ENCODE measurements at places on chromosomes 4 and X.
A peak's percentile ranks its signal among the peaks of the same experiment; 100 is the strongest.

GRCh38 chrX:71542411-71542810 is 9.5 kb downstream of the OGT start:
- DNase-seq = no peak

GRCh38 chr4:104064646-104065577 is 345.1 kb upstream of the TACR3 start:
- DNase-seq = no peak

- no peak for DNase-seq
Observed at GRCh38 chrX:48711929-48712505, 15.5 kb downstream of the SUV39H1 start.

- no peak for DNase-seq
Observed at GRCh38 chr4:87804871-87805270, 5.5 kb downstream of the IBSP start.

DNA sequence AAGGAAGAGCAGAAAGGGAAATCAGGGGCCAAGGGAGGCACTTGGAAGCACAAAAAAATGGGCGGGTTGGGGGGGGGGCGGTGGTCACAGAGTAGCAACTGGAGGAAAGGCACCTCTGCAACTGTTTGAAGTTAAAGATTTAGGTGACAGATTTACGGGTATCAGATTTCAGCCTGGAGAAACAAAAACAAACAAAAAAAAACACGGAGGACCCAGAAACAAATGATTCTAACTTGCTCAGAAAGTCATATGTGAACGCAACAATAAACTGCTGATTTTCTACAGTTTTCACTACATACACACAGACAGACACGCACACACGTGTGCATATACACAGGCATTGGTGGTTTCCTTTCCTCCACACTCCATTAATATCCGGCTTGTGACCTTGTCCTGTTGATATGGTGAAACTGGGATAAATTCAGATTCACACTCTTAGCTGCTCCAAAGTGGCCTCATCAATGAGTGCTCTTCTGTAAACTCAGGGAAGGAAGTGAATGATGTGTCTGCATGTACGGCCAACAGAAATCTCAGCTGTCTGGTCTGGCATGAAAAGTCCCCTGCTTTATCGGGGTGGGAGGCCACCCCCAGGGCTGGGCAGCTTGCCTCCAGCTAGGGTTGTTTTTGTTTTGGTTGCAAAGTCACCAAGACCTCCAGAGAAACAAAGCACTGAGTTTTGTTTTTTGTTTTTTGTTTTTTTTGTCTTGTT is 54.3 kb downstream of the CHST7 start:
- DNase-seq = no peak

DNA sequence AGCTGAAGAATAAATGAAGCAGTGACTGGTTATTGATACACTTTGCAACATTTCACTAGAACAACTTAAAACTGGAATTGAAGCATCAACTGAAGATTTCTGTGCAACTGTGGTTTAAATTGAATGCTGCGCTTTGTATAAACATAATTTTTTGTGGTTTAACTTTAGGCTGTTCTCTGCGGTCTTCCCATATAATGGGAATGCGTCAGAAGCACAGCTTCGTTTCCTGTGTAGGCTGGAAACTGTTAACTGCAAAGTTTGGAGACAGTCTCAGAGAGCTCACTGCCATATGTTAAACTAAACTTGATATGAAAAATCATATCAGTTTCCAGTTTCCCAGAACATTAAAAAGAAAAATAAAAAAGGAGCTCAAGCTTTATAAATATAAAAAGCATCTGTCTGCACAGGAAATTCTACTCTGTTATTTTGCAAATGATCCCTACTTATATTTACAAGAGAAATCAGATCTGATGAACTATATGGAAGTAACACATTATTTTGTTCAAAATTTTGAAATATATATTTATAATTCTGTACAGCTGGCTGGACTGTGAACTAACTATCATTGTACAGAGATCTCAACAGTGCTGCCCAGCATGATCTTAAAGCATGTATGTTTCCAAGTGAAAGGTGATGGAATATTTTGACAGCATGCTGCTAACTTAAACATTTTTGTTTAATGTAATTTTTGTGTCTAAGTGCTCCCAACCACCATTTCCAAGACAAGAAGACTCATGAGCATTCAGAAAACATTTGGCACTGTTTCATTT is 139.9 kb downstream of the NDST3 start:
- no peak for DNase-seq

DNA sequence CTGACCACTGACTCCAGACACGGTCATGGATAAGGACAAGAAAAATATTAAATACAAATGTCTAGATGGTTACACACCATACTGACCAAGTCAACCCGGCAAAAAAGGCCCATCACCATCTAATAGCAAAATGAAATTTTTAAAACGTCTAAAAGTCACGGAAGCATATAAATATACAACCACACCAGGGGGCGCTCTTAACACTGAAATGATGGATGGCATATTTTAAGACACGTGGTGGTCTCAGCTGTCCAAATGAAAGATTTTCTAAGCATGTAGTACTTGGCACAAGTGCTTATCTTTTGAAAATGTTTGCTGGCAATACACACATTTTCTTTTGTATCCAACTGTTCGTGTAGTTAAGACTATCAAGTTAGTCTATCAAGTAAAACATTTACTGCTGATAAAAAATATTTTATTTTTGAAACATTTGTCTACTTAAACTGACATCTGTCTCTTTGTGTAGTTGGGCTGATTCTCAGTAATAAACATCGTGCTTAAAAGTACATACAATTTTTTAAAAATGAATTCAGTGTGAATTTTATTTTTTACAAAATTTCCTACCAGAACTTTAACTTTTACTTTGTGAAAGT is 64.6 kb downstream of the COX7B2 start:
- DNase-seq = peak; percentile 9

GRCh38 chr4:101950258-101950979 is 159.9 kb downstream of the BANK1 start:
- no peak for DNase-seq

DNA sequence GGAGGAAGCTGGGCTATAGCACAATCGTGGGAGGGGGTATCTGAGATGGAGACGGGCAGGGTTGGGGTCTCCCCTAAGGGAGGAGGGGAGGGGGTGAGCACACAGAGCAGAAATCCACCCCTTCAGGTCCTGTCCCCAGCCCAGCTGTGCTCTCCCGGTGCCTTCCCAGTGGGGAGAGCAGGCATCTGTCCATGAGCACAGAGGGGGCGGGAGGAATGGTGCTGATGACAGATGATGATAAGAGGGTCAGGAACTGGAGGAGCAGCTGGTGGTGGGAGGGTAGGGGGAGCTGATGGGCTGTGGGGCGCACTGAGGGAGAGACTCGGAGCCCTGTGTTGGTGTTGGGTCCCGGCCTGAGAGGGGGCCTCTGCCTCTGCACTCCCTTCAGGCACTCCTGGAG is 8.6 kb downstream of the ATP2B3 start:
- DNase-seq = no peak

GRCh38 chr4:98573791-98574190 is 84.6 kb downstream of the TSPAN5 start:
- DNase-seq = no peak

GRCh38 chr4:113582737-113583136 is 178.8 kb downstream of the CAMK2D start:
- DNase-seq = no peak

DNA sequence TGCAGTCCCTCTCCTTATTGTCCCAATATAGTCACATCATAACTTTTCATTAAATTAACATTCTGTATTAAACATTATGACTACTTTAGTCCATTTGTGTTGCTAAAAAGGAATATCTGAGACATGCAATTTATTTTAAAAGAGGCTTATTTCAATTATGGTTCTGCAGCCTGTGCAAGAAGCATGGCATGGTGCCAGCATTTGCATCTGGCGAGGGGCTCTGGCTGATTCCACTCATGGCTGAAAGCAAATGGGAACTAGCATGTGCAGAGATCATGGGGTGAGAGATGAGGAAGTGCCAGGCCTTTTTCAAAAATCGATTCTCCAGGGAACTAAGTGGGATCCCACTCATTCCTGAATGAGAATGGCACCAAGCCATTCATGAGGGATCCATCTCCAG is 476.3 kb upstream of the RPS6KA3 start:
- DNase-seq = no peak

GRCh38 chrX:53685711-53686110 is 808 bp downstream of the HUWE1 start:
- DNase-seq = no peak

DNA sequence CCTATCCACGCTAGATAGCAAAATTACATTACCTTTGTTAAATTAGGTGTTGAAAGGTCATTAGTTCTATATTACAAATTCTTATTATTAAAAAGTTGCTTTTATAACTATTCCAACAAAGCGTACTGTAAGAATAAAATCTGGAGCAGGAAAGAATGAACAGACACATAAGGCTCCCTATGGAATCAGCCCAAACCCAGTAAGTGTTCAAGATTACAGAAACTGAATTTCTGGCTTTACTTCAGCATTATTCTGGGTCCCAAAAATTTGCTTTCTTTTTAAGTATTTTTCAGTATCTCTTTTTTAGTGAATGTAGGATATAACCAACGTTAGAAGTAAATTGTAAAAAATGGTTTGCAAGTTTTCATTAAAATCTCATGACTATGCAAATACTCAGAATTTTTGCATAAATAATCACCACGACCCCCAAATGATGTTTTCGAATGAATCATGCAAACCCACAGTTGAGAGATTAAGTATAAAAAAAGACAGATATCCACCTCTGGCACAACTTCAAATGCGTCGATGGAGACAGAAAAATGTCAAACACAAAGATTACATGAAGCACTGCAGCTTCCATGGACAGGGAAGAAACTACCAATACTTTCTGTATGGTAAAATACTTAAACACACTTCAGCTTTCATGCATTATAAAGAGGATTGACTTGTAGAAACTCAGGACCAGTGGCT is 238.5 kb downstream of the RASL11B start:
- no peak for DNase-seq

- DNase-seq = no peak
Observed at GRCh38 chr4:142473960-142474338, 372.2 kb downstream of the INPP4B start.

All from activated CD8-positive, alpha-beta memory T cell treated with anti-CD3 and anti-CD28 coated beads for 48 hours (primary cell).